ENCODE measurements at places on chromosomes 2 and 18.

DNA sequence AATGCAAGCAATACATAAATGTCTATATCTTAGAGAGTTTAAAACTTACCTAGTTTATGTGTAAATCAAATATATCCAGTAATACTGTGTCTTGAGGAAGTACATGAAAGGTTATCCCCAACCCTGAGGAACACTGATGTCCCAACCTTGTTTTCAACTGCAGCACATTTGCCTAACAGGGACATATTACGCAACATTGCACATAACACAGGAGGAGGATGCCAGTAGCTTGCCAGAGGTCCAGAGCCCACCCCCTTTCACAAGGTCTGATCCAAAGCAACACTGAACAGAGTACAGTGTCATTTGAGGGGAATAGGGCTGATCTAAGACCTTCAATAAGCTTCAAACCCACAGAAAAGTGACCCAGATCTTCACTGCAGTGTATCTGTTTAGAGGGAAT is 678.5 kb downstream of the ARHGAP15 start:
- DNase-seq, result no peak

DNA sequence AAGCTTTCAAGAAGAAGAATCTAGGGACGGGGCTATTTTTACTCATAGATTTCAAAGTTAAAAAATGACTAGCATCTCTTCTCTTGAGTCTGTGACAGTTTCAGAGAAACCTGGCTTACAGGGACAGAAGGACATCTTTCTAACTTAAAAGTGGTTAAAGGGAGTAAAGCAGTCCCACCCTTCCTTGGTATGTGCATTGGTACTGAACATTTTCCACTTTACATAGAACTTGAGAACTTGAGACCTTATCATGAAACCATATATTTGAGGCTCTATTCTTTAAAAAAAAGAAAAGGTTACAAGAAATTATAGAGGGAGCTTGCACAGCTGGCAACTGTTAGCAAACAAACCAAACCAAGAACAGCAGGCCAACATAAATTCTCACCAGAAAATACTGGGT is 73.4 kb upstream of the GAREM1 start:
- no peak for DNase-seq

DNA sequence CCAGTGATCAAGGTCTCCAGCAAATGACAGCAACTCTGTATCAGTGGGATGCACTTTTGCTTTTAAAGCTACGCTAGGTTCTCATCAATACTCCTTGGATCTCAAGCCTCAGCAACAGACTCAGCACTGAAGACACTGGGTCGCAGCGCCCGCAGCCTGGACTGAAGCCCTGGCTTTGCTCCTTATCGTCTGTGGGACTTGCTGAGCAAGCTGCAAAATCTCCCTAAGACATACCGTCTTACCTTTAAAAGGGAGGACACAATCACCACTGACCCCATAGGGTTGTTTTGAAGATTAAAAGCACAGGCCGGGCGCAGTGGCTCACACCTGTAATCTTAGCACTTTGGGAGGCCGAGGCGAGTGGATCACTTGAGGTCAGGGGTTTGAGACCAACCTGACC is 8.1 kb downstream of the CYB5A start:
- no peak for DNase-seq

GRCh38 chr2:141605163-141605562 is 525.7 kb downstream of the LRP1B start:
- DNase-seq, result no peak

GRCh38 chr18:45111502-45111848 is 430.8 kb downstream of the SETBP1 start:
- DNase-seq, result no peak

DNA sequence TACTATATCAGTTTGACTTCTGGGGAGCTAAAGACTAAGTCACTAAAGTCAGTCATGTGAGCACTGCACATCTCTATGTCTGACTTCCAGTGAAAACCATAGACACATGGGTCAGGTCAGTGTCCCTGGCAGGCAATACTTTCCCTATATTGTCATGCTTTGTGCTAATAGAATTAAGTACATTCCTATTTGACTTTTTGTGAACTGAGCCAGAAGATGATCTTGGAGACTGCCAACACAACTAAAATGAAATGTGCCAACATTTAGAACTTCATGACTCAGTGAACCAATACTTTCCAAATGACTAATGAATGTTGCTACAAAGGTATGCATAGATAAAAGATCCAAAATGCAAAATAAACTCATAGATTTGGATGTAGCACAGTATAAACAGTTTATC is 820.8 kb upstream of the FAM98A start:
- no peak for DNase-seq

- no peak for DNase-seq
Measured at GRCh38 chr2:40027968-40028367, 248.9 kb upstream of the THUMPD2 start.

DNA sequence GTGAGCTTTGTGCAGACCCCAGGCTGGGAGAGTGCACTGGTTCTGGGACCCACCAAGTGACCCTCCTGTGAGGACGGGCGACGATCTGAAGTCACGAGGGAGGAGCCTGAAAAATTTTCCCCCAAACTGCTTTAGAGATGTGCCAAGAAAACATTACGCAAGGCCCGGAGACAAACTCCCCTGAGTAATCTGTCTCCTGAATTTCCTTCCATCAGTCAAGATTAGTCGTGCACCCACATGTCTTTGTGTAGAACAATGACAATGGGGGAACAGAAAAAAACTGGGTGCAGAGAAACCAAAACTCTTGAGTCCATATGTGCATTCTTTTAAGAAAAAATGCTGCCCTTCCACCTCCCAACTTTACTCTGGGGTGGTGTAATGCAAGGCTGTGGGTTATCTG is 12.6 kb upstream of the NCK2 start:
- DNase-seq, result no peak

DNA sequence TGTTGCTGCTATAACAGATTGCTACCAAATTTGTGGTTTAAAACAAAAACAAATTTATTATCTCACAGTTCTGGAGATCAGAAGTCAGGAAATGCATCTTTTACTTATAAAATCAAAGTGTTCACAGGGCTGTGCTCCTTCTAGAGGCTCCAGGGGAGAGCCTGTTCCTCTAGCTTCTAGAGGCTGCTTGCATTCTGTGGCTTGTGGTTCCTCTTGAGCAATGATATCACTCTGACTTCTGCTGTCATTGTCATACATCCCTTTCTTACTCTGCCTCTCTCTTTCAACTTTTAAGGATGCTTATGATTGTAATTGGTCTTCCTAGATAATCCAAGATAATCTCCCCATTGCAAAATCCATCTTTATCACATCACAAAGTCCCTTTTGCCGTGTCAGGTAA is 6.1 kb upstream of the DCC start:
- no peak for DNase-seq

- DNase-seq, result peak; percentile 89
Measured at GRCh38 chr2:101223814-101224231, 28.9 kb upstream of the CNOT11 start.

- no peak for DNase-seq
Measured at GRCh38 chr2:196409376-196409775, 230.1 kb upstream of the CCDC150 start.

GRCh38 chr2:139613264-139613663 is 833.1 kb upstream of the NXPH2 start:
- no peak for DNase-seq

DNA sequence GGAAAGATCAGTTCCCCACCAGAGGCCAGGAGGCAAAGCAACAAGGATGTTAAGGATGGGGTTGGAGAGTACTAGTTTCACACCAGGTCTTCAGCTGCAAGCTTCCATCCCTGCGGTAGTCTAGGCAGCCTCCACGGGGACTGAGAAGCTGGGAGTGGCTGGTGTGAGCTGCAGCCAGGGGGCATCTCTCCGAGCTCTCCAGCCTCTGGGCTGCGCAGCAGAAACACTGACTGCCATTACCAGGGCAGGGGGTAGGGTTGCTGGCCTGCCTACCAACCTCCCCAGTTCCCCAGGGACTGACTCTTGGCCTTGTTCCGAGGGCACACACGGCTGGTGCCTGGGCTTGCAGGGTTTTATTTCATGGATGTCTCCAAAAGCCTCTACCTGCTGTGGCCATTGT is 15.9 kb downstream of the GATA6 start:
- no peak for DNase-seq

DNA sequence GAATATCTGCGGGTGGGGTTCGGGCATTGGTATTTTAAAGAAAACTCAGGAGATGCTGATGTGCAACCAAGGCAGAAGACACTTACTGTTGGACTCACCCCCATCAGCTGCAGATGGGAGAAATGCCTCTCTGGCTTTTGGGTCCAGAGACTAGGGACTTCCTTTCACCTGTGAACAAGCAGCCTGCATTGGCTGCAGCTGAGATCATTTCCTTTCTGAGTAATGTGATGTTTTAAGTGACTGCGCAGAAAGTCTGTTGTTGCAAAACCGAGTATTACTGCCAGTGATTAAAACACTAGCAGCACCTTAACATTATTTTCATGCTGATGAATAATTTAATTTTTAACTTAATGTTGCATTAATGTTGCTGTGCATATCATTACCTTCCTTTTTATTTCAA is 143.0 kb downstream of the TSN start:
- no peak for DNase-seq

DNA sequence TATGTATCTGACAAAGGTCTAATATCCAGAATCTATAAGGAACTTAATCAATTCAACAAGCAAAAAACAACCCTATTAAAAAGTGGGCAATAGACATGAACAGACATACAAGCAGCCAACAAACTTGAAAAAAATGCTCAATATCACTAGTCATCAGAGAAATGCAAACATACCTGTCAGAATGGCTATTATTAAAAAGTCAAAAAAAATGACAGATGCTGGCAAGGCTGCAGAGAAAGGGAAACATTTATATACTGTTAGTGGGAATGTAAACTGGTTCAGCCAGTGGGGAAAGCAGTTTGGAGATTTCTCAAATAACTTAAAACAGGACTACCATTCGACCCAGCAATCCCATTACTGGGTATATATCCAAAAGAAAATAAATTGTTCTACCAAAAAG is 21.6 kb downstream of the SESTD1 start:
- no peak for DNase-seq

DNA sequence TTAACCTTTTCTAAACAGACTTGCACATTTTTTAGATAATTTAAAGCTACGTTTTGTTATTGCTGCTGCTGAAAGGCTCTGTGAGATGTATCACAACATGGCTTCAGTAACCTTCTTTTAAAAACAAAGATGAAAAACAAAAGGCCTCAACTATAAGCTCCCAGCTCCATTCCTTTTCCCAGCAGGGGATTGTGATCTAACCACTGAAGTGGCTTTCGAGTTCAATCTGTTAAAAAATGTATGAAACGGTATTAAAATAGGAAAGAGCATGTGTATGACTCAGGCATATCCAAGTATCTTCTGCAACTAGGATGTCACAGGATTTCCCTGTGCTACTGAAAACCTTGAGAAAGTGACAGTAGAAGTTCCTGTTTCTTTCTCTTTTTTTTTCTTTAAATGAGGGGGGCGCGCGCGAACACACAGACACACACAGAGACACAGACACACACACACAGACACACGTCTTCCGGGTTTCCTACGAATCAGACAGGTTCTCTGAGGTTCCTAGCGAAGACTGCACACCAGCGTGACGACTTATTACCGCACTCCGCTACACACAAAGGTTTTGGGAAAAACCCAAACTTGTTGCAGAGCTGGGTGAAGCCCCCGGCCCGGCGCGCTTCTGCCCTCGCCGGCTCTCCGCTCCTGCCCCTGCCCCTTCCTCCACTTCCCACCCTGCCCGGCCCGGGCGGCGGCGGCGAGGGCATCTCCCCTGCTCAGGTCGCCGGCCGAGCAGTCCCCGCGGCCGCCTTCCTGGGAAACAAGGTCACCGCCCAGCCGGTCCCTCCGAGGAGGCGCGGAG is 86.8 kb downstream of the RBMS1 start:
- DNase-seq, result peak; percentile 83

- no peak for DNase-seq
Measured at GRCh38 chr2:44804406-44805265, 136.9 kb upstream of the SIX3 start.

GRCh38 chr18:13810950-13811485 is 12.9 kb upstream of the MC5R start:
- DNase-seq, result no peak
